Fibroblast of skin of right biceps (primary cell): ENCODE measurements at places on chromosomes 11 and 22.

GRCh38 chr22:30241576-30242371, 4.8 kb downstream of the LIF start:
- no peak for DNase-seq

GRCh38 chr22:33274214-33275072, 216.3 kb upstream of the SYN3 start:
- DNase-seq, result peak; percentile 6

GRCh38 chr11:87110443-87111131, 72.9 kb downstream of the TMEM135 start:
- peak; percentile 1 for DNase-seq

GRCh38 chr11:39932966-39933365, 1526.5 kb downstream of the LRRC4C start:
- DNase-seq, result no peak

DNA sequence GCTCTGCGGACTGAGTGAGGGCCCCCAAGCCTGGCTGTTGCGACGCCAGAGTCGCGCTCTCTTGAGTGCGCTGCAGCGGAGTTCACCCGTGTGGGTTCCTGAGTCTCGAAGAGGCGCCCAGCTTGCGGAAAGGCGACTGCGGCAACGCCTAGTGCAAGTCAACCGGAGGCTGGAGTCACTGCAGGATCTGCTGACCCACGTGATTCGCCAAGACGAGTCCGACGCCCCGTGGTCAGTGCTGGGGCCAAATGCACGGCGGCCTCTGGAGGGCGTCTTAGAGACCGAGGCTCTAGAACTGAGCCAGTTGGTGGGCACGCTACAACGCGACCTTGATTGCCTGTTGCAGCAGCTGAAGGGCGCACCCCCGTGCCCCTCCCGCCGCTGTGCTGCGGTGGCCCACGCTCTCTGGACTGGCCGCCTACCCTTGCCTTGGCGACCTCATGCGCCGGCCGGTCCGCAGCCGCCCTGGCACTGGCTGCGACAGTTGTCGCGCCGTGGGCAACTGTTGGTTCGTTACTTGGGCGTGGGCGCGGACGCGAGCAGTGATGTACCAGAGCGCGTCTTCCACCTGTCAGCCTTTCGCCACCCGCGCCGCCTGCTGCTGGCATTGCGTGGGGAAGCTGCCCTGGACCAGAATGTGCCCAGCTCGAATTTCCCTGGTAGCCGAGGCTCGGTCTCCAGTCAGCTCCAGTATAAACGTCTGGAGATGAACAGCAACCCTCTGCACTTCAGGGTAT, 32.6 kb downstream of the RRP8 start:
- no peak for DNase-seq

DNA sequence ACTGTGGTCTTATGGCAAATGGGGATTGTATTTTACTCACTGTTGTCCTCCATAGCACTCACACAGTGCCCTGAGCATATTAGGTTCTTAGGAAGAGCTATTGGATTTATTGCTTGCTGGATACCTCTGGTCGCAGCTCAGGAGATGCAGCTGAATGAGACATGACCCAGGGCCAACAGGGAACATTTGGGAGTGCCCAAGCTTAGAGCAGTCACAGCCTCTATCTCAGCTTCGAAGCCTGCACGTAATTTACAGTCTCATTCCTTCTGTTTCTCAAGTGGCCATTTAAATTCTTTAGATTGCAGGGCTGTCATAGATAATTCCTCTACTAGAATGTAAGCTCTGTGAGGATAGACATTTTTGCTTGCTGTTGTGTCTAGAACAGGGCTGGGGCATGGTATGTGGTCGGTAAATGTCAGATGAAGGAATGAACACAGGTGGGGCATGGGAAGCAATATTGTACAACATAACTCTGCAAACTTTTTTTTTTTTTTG, 192.8 kb downstream of the GRIK4 start:
- no peak for DNase-seq

GRCh38 chr22:45891471-45891995, 85.4 kb downstream of the WNT7B start:
- no peak for DNase-seq

DNA sequence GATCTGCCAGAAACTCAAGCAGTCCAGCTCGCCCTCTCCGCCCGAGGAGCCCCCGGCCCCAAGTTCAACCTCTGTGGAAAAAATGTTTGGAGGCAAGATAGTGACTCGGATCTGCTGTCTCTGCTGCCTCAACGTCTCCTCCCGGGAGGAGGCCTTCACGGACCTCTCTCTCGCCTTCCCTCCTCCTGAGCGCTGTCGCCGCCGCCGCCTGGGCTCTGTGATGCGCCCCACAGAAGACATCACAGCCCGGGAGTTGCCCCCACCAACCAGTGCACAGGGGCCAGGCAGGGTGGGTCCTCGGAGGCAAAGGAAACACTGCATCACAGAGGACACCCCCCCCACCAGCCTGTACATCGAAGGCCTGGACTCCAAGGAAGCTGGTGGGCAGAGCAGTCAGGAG, 20.8 kb downstream of the USP35 start:
- DNase-seq, result no peak

- DNase-seq, result no peak
Observed at GRCh38 chr11:95641495-95641894, 148.1 kb downstream of the FAM76B start.

GRCh38 chr11:35003658-35004057, 87.2 kb downstream of the PDHX start:
- DNase-seq, result peak; percentile 44

DNA sequence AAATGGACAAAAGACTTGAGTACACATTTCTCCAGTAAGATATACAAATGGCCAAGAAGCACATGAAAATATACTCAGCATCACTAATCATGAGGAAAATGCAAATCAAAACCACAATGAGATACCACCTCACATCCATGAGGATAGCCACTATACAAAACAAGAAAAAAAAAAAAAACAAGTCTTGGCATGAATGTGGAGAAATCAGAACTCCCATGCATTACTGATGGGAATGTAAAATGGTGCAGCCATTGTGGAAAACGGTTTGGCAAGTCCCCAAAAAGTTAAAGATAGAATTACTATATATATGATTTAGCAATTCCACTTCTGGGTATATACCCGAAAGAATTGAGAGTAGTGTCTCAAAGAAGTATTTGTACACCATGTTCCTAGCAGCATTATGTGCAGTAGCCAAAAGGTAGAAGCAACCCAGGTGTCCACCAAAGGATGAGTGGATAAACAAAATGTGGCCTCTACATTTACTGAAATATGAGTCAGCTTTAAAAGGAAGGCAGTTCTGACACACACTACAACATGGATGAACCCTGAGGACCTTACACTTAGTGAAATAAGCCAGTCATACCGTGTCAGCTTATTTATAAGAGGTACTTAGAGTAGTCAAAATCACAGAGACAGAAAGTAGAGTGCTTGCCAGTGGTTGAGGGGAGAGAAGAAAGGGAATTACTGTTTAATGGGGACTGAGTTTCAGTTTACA, 146.3 kb downstream of the WNT7B start:
- peak; percentile 44 for DNase-seq

DNA sequence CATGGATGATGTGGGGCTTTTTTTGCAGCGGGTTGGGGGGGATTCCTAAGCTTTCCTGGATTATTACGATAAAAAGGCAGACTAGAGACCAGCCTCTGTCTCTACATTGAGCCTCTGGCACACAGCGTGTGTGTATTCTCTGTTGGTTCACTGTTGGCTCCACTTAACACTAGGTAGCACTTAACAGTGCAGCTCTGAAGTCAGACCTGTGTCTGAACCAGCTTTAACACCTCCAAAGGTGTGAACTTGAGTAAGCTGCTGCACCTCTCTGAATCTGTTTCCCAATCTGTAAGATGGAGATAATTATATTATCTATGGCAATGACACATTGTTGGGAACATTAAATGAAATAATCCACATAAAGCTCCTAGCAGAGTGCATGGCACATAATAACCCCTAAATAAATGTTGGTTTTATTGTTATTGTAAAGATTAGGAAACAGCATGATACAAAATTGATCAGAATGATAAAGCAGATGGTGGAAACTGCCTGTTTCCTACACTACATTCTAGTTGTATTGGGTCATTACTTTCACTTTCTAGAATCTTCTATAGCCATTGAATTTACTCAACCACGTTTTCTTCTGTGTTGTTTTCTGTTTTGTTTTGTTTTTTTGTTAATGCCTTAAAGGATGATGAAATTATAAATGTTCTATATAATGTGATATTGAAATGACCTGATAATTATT, 108.4 kb downstream of the ARL14EP start:
- DNase-seq, result no peak

GRCh38 chr11:69449320-69450063, 32.0 kb upstream of the LINC01488 start:
- peak; percentile 12 for DNase-seq
